Activated T-helper 1 cell treated with anti-CD3 and anti-CD28 coated beads, Interleukin-2, amount 50 U/mL, for 16 hours (primary cell): ENCODE measurements at places on chromosomes 12 and 14.

DNA sequence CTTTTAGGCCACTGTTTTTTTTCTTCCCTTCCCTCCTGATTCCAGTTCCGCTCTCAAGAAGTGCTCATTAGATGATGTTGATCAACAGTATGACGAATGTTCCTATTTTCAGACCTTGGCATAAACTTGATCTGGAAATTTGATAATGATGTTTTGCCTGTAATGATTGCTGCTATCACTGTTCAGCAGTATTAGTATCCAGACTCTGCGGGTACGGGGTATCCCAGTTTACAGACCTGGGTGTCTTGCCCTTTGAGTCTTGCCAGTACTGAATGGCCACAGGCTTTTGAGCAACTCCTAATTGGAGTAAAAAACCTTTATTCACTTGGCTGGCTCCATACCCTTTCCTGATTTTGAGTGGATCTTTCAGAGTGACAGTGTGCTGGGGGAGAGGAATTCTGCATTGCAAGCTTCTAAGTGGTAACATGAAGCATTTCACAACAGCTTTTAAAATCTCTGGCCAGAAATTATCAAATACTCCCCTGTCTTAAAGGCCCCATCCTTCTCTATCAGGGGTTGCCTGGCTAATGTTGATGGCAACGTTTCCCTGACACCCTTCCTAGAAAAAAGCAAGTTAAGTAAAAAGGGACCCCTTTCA is 5.9 kb upstream of the ASB8 start:
- no peak for DNase-seq

DNA sequence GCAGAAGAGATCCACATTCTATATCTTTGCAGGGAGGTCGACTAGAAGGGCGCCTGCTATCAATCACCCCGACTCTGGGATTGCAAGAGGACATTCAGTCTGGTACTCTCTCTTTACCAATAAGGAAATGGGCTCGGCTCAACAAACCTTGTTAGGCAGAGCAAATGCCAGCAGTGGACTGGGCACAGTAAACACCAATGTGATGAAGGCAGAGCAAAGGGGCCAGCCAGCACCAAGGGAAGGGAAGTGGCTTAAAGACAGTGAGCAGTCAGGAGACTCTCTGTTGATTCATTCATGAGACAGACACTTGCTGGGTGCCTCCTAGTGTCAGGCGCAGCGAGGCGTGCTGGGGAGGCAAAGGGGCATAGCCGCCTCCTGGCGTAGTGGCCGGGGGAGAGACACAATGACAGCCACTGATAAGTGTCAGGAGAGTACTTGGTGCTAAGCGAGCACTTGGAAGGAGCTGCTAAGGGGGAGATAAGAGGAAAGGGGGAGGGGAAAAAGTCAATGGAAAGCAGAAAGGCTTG is 34.1 kb downstream of the TMCC3 start:
- no peak for DNase-seq

- DNase-seq = no peak
Observed at GRCh38 chr12:62868820-62869219, 66.1 kb downstream of the PPM1H start.

DNA sequence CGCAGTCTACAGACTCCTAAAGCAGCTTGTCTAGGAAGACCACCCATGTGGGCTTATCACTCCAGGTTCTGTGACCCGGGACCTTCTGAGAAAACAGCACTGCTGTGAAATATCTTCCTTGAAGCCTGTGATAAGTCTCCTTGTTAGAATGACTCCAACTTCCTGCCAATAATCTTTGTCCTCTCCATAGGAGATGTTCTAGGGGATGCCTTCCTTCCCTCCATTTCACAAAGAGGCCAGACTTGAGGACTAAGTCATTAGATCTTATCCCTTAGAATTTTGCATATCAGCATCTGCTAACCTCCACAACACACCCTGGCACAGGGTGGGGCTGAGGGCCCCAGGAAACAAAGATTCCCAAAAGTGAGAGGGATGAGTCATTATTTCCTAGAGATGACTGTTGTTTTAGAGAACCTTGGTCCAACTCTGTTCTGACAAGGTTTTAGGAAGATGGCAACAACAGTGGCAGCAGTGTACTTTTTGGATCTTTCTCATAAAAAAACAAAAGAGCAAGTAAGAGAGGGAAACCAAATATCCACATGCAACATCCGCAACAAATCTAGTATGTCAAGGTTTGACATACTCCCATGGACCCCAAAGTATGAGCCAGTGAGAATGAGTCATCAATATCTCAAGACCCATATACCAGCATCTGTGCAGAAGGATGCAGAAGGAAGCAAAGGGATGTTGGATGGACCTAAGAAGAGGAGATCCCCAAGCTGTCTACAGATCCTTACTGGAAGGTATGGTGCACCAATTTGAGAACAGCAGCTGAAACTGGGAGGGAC is 6.0 kb downstream of the LTB4R start:
- DNase-seq = no peak

DNA sequence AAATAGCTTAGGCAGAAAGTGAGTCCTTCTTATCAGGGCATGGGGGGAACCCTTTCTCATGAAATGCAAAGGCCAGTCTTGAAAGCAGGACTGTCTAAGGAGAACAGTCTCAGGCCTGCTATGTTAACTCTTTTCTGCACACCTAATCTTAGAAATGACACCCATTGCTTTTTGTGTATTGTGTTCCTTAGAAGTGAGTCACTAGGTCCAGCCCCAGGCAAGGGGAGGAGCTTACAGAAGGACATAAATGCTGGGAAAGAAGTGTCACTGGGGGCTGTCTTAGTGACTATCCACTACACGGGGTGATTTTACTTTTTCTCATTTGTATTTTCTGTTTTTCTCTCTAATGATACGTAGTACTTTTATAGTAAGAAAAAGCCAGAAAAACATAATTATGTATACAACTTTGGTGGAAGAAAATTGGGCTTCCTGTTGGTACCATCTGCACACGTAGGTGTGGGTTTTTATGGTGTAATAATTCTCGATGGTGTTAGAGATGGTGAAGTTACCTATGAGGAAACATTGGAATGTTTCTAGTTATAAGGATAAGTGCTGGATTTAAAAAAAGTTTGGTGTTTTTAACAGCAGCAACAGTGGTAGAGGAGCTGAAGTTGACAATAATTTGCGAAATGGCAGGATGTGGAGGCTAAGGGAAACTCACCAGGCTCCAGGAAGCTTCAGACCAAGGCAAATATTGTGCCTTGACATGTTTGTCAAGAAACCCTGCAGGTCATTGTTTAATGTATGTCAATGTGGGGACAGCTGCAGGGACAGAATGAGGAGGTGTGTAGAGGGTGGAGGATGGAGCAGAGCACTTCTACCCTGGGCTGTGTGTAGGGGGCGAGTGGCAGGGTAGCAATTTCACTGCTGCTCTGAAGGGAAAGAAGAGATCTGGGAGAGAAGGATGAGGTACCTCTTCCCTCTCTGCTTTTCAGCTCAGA is 214.9 kb downstream of the KTN1 start:
- no peak for DNase-seq

DNA sequence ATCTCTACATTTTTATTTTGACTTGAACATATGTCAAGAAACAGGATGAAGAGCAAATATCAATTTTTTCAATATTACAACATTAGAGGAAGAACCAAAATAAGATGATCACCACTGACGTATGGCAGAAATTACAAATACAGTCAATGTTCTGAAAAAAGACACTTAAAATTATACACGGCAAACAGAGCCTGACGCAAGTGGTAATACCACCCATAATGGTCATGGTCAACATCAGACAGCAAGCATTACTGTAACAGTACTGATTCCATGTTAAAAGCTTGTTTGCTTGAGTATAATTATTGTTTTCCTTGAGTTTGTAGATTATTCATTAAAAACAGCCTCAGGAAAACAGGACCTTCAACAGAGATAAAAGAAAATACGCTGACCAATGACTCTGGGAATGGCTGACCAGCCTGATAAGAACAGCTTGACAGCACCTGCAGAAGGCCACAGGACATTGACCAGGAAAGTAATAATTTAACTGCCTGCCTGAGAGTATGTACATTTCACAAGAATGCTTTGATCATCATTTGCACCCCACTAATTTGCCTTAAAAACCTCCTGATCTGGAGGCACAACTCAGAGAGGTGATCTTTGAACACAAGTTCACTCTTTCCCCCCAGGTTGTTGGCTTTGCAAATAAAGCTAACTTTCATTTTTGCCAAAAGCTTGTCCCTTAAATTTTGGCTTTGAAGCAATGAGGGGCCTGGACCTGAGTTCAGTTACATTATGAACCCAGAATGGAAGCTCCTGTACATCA is 187.3 kb downstream of the IPO8 start:
- DNase-seq = no peak

GRCh38 chr12:80485222-80485987 is 41.4 kb downstream of the PTPRQ start:
- DNase-seq = no peak

DNA sequence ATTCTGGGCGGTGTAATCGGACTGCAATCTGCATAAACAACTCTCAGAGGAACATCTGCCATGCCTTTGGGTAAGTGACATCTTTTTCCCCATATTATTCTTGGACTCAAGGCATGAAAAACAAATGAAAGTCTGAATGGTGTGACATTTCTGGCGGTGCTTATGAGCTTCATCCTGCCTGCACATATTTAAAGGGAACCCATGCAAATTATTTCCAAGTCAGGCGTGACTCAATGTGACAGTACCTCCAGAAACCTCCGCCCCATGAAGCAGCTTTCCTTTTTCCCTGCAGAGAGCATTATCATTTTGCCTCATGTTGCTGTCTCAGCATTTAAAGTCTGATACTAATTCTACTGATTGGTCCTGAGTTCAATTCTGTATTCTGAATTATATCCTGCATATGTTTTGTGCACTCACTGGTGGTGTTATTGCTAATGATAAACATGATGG is 585.4 kb downstream of the SNAPC1 start:
- DNase-seq = no peak

GRCh38 chr12:13004361-13004760 is 4.3 kb upstream of the HEBP1 start:
- DNase-seq = no peak

DNA sequence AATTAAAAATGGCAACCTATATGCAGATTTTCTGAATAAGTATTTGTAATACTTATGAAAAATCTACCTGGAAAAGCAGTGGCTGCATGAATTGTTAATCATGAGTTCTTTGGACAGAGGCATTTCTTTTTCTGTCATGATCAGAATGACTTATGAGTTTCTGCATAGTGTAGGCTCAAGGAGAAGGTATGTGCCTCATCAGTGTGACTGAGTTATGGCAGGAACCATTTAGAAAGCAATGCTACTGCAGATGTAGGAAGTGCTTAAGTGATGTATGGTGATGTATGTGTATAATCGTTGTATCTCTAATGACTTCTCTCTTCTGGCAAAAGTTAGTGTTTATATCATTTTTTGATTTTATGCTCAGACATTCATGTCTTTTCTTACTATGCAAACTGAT is 816.4 kb upstream of the FBXO33 start:
- no peak for DNase-seq

- DNase-seq = no peak
Observed at GRCh38 chr12:1932264-1932777, 13.9 kb upstream of the CACNA2D4 start.

GRCh38 chr14:57182760-57183503 is 85.8 kb downstream of the EXOC5 start:
- no peak for DNase-seq

GRCh38 chr12:75047885-75048525 is 161.6 kb downstream of the KCNC2 start:
- DNase-seq = no peak

- no peak for DNase-seq
Observed at GRCh38 chr12:108090107-108090899, 38.8 kb upstream of the WSCD2 start.

- no peak for DNase-seq
Observed at GRCh38 chr12:92879698-92880322, 49.3 kb downstream of the EEA1 start.

GRCh38 chr12:39902821-39903220 is 203.1 kb downstream of the SLC2A13 start:
- no peak for DNase-seq

DNA sequence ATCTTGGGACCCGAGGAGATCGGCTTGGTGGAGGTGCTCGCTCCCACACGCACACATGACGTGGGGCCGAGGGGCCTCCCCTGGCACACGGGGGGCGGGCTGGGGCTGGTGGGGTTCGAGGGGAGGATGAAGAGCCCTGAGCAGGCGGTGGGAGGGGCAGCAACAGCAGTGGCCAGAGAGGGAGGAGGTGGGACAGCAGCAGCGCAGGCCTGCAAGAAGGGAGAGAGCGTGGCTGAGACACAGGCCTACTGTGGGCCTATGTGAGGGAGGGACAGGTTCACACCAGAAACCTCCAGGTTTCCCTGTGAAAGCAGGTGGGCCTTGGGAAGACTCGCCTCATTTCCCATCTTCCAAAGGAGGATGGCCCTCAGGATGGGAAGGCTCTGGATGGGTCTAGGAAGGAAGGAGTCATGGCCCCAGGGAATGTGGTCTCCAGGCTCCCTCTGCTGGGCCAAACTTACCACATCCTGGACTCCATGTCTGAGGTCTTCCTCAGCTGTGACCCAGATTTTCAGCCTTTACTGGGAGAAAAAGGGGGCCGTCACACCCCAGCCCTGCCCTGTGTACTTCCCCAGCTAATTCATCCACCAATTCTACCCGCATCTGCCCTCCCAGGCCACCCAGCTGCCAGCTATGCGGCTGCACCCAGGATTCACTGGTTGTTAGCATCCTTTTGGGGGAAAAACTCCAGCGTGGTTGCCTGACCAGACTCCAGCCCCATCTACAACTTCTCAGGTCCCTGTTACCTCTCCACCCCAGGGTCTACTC is 2.8 kb downstream of the PIANP start:
- no peak for DNase-seq

GRCh38 chr12:24555730-24556129 is 393.2 kb downstream of the BCAT1 start:
- no peak for DNase-seq

GRCh38 chr14:23182372-23183157 is 895 bp downstream of the SLC7A8 start:
- no peak for DNase-seq
